ENCODE measurements at places on chromosomes 1 and 21.
A peak's percentile ranks its signal among the peaks of the same experiment; 100 is the strongest.

DNA sequence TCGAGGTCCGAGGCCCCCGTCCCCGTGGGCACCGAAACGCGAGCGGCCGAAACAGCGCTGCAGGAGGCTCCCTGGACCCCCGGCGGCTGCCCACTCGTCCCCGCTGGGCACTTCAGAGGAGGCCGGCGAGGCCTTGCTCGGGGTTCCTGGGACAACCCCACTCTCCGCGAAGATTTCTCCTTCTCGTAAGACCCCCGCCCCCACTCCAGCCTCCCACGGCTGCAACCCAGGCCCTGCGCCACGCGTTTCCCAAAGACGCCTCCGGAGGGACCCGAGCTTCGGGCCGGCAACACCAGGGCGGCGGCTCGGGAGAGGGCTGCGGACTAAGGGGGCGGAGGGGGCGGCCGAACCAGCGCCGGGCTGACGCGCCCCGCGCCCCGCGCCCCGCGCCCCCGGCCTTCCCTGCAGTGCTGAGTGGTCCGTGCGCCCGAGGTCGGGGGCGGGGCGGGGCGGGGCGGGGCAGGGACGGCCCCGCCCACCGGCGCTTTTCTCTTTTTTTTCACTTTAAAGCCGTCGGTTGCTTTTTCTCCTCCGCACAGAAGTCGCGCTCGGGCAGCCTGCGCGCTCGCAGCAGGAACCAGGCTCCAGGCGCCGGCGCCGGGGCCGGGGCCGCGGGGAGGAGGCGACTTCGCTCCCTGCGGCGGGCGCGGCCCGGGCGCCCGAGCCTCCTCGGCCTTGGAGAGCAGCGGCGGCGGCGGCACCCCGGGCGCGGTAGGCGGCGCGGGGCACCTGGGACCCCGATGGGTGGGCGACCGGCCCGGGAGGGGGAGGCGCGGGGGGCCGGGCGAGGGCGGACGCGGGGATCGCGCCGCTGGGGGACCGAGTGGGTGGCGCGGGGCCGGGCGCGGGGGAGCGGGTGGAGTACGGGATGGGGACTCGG lies at the start of gene SPSB1:
TSS of gene SPSB1 (plus strand) at position 534 of the 880 bp plus-strand sequence. CDS start 62,998 bp downstream, outside the sequence.
- DNase-seq = peak; percentile 90

- DNase-seq = no peak
These were observed 59.1 kb downstream of the APCS start for GRCh38 chr1:159646687-159647086.

DNA sequence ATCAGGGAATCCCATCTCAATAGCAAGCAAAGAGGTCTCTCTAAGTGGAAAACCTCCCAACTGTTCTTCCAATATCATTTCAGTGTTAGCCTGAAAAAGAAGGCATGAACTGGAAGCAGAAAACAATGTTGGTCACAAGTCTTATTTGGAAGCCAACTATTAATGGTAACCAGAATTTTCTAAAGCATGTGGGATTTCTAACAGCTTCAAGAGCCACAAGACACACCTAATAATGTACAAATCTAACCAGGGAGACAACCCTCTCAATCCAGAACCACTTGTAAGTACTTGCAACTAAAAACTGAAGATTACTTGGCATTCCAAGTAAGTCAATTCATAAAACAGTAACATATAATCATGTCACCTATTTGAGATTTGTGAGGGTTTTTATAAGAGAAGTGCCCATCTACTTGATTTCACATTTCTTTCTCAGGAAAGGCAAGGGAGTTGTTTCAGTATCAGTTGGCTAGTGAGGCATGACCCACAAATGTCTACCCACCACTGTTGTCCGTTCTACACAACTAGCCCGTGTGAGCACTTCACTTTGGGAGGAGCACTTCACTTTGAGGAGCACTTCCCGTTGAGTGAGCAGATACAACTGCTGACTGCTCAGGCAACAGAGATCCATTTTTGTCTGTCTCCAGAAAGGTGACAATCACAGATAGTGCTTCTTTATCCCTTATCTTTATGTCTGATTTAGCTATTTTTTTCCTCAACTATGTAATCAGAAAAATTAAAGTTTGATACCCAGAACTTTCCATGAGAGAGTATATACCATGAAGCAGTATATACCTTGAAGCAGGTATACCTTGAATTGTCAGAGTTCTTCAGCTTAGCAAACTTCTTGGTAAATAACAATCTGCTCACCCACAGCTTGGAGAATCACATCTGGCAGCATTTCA lies 11.1 kb downstream of the STX6 start:
- no peak for DNase-seq

DNA sequence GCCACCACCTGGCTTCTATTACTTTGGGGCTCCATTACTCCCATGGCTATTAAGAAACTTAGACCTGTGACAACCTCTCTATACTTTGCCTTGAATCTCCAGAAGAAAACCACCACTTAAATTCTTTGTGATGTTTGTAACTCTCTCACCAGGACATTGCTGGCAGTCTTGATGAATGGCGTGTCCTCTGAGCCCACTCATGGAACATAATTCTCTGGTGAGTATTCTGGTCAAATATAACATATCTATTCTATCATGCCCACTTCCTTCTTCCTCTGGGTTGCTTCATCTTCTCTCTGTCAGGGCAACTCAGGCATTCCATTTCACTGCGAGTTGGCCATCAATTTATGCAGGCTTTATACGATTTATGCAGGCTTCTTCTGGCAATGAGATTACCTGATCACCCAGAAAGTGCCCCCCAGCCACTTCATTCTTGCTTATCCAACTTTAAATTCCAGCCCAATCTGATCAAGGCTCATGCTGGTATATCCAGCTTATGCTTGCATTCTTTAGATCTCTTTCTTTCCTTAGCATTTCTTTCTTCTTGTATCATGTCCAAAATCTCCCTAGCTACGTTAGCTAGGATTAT lies 112.0 kb upstream of the CHRM3 start:
- no peak for DNase-seq

Data from GM03348 (cell line).